ENCODE measurements at places on chromosomes 16 and 17.

DNA sequence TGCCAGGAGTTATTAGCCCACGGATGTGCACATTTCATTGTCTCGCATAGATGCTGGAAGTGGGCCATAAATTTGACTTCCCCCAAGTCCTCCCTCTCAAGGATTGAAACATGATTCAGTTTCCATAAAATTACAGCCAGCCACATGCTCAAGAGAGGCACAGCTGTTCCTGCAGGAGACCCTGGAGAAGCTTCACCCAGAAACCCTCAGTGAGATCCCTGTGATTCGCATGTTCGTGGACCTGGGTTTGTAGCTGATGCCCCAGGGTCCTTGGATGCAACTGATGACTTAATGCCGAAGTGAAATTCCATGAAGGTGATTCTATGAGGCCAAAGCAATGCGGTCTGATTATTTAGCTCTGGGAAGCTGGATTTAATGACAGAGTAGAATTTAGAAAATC lies 24.7 kb upstream of the AQP8 start:
- DNase-seq, result peak; percentile 22

- DNase-seq, result no peak
Observed at GRCh38 chr16:47979164-47979520, 176.7 kb downstream of the ABCC12 start.

DNA sequence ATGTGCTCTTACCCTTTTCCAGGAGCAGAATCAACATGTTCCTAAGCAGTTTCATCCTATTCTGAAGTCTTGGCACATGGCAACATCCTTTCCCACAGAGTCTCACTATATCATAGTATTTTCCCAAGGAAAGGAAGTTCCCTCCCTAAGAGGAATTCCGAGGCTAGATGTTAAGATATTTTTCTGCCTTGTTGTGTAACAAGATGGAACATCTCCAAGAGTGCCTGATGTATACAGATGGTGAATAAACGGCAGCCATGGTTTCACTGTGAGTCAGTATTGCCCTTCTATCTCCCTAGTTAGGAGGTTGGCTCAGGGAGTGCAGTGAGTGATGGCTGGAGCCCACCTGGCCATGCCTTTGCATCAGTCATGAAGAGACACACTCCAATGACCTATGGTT lies 48.2 kb downstream of the SPACA3 start:
- peak; percentile 55 for DNase-seq

DNA sequence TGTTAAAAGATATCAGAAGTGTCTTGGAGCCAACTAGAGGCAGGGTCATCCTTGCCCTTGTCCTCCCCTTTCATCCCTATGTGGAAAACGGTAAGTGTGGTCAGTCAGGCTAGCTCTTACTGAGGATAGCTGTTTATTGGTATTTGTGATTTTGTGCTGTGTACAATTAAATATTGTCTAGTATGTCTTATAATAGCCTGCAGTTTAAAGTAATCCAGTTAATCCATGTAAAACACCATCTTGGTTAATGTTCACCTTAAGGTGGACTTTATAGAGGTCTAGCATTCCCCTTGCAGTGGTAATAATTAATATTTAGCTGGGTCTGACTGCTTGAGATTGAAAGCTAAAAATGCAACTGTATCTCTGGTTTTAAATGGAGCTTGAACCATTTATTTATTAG lies 25.6 kb downstream of the METTL9 start:
- no peak for DNase-seq

GRCh38 chr16:81415751-81416150 lies 28.9 kb upstream of the CMIP start:
- DNase-seq, result no peak

GRCh38 chr16:22262460-22262859 lies 34.7 kb upstream of the POLR3E start:
- DNase-seq, result no peak

Measured in fibroblast of skin of left biceps (primary cell).